Left forelimb (tissue), 1 donor: ENCODE measurements at places on chromosomes 13 and 19.

- DNase-seq, result no peak
Observed at GRCh38 chr13:73138276-73138637, 79.5 kb downstream of the KLF5 start.

DNA sequence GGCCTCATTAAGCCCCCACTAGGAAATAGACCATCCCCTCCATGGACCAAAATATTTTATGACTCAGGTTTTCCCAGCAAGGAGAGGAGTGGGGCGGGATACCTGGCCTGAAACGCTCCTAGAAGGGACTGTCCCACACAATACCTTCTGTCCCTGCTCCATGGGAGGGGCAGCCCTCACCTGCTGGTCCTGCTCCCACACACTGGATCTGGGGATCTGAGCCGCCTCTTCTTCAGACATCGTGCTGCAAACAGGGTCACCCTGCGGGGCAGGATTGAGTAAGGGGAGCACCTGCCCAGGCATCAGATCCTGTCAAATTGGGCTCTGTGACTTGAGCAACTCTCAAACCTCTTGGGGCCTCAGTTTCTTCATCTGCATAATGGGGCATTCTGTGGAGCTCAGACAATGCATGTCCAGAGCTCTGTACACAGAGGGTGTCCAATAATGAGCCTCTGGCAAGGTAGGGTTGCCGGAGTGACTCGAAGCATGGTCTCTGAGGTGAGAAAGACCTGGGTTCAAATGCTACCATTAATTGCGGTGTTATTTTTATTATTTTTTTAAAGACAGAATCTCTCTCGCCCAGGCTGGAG lies 1.1 kb downstream of the PLIN5 start:
- no peak for DNase-seq

- DNase-seq, result no peak
Observed at GRCh38 chr13:106003651-106004050, 531.8 kb downstream of the EFNB2 start.

GRCh38 chr13:44868397-44868796 lies 120.9 kb downstream of the NUFIP1 start:
- no peak for DNase-seq
